ENCODE measurements at places on chromosomes 3 and 15. TPM values are rescaled to one million over a fixed set of nuclear protein-coding genes. Genes with fewer than 3 reads are reported as not detected.

Gene GHRL
- total RNA-seq = not detected

Gene TNFSF10
- not detected for total RNA-seq

Gene ZDHHC3
- 28.5 TPM for total RNA-seq

Gene OCA2
- total RNA-seq = not detected

Gene RAD51
- 16.9 TPM for total RNA-seq

Gene CCR9
- total RNA-seq = not detected

Gene LSAMP
- total RNA-seq = 0.16 TPM

Gene PPP1R14D
- total RNA-seq = not detected

Gene SLC6A1
- not detected for total RNA-seq

Gene SUCNR1
- not detected for total RNA-seq

Gene PLD1
- 2.8 TPM for total RNA-seq

Gene CCDC39
- not detected for total RNA-seq

Gene RAB8B
- total RNA-seq = 16.0 TPM

Gene ARL6IP5
- 48.3 TPM for total RNA-seq

Gene CORO2B
- total RNA-seq = 7.9 TPM

Gene SLC7A14
- total RNA-seq = not detected

Gene TMEM87A
- total RNA-seq = 35.9 TPM

Gene PTH1R
- not detected for total RNA-seq

Gene VWA5B2
- not detected for total RNA-seq

Gene ANKRD34C
- not detected for total RNA-seq

Gene GRIP2
- not detected for total RNA-seq

Gene GOLGA8M
- 1.3 TPM for total RNA-seq

Gene AGBL1
- total RNA-seq = not detected

Gene COPB2
- 131 TPM for total RNA-seq

Gene FBXW12
- total RNA-seq = not detected

Gene LPCAT4
- 2.2 TPM for total RNA-seq

Gene ISLR
- not detected for total RNA-seq

Gene CLRN1
- not detected for total RNA-seq

Gene KCNMB3
- total RNA-seq = 0.30 TPM

Gene KCNMB2
- total RNA-seq = not detected

Gene ACKR4
- 3.9 TPM for total RNA-seq

Gene GHSR
- not detected for total RNA-seq

Gene KBTBD13
- not detected for total RNA-seq

Gene LEKR1
- 1.6 TPM for total RNA-seq

Gene LRRC2
- total RNA-seq = 0.10 TPM

Gene SH2D7
- not detected for total RNA-seq

Gene IGSF10
- total RNA-seq = 0.10 TPM

Gene PRSS50
- total RNA-seq = not detected

Gene SKOR1
- total RNA-seq = not detected

Gene ADGRG7
- total RNA-seq = 51.3 TPM

Gene CHRM5
- not detected for total RNA-seq

Gene A4GNT
- total RNA-seq = not detected

Gene BFSP2
- total RNA-seq = not detected
